Stimulated activated CD8-positive, alpha-beta memory T cell treated with anti-CD3 and anti-CD28 coated beads, Interleukin-7, amount 100 ng/mL, for 1 hour (primary cell): ENCODE measurements at places on chromosomes 7 and 10.

GRCh38 chr10:81219758-81220157 is 655.2 kb upstream of the NRG3 start:
- DNase-seq: no peak

GRCh38 chr10:104199567-104199966 is 32.6 kb downstream of the CFAP43 start:
- DNase-seq: no peak

DNA sequence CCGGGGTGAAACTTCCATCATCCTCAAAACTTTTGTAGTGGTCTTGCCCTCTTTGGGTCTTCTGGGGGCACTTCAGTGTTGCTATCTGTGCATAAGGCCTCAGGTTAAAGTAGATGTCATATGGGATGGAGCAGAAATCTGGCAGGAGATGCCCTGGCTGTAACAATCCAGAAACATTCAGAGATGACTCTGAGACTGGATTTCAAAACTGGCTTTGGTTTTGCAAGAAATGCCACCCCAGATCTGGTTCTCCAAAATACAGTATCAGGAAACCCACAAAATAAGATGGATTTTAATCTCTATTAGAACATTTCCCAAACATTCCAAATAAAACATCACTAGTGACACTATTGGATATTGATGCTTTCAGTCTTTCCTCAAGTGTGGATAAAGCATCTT is 191.5 kb downstream of the REEP3 start:
- no peak for DNase-seq

GRCh38 chr7:70505886-70506285 is 626.1 kb upstream of the GALNT17 start:
- DNase-seq: no peak

DNA sequence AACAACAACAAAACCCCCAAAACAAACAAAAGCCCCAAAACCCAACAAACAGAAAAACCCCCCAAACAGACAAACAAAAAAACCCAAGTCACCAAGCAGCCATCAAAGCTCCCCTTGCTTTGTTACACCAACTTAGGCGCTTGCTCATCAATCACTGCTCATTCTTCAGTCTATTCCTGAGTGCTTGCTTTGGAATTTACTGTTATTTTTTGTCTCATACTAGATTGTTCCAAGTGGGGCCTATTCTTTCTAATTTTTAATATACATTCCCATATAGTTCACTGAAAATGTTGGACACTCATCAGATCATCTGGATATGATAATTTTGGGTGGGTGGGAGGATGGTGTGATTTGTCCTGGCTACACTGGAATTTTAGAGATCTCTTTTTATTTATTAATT is 126.0 kb upstream of the JCAD start:
- DNase-seq: no peak

DNA sequence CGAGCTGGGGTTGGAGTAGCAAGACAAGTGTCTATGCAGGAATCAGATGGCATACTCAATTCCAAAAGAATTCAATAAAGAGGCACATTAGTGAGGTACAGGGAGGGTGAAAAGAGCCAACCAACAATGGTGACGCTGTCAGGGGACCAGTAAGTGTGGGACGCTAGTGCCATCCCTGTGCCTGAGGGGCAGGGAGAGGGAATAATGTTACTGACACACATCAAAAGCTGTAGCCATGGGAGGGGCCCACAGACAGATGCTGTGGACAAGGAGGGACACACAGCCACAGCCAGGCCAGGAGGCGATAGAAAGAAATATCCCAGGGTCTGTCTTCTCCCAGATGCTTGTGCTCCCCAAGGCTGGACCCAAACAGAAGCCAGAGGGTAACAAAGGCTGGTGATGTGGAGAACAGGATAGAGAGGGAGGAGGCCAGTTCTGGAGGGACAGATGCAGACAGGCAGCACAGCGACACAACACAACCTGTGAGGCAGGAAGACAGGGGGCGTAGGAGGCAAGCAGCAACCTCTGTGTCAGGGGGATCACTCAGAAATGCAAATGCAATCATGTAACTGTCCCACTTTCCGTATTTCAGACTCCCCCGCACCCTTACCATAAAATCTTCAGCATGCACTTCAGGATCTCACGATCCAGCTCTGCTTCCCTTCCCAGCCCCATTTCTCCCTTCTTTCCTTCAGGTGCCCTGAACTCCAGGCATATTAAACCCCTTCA is 240.5 kb upstream of the FZD8 start:
- no peak for DNase-seq

- no peak for DNase-seq
Observed at GRCh38 chr10:114868870-114869519, 47.4 kb downstream of the FHIP2A start.
